ENCODE measurements at places on chromosomes 3 and 15.

- DNase-seq = no peak
Measured at GRCh38 chr3:108951820-108952501, 1.7 kb downstream of the GUCA1C start.

DNA sequence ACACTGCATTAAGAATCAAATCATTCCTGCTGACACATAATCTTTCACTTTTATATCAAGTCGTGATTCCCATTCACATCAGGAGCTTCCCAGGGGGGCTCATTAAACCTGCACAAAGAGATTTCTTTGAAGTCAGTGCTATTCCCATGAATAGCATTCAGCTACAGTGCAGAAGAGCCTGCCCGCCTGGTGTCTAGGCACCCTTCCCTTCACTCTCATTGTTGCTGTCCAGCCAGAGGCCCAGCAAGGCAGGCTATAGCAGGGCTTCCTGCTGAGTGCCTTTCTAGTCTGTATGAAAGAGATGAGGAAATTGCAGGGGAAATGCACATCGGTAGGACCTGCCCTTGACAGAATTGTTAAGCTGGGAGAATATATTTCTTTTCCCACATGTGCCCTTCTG is 4.5 kb upstream of the GJD2 start:
- DNase-seq = no peak

DNA sequence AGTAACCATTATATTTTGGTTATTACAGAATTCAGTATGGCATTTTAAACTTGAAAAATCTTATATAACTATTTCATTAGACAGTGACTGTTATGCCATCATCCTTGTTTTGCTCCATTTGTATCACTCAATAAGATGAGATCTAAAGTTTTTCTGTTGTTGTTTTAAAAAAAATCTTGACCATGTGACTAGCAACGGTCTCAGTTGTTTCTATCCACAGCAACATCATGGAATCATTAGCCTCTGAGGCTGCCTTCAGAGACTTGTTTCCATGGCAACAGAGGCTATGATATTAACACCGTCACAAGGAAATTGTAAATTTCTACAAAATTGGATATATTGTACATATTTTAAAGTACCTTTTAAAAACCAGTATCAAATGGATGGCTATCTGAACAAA is 129.8 kb downstream of the DLG1 start:
- no peak for DNase-seq

DNA sequence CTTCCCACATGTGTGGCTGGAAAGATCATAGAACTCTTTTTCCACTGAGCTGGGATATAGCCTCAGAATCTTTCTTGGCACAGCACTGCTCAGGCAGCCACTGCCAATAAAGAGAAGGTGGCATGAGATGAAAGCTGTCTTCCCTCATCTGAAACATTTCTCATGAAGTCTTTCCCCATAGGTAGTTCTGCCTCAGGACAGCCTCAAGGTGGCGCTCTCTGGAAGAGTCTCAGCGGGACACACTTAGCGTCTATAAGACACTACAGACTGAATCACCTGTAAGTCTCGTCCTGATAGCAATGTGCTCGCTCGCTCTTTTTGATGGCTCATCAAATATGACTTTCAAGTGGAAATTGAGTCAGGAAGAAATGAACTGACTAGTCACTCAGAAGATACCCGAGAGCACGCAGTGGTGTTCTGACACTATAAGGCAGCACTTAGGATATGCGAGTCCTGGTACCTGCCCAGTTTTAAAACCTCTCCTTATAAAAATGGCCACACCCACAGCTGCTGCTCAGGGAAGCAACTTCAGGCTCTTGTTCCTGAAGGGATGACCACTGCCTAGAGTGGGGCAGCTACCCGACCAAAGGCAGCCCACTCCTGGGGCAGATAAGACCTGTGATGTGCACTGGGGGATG is 269.5 kb downstream of the SUCLG2 start:
- DNase-seq = peak; percentile 11

DNA sequence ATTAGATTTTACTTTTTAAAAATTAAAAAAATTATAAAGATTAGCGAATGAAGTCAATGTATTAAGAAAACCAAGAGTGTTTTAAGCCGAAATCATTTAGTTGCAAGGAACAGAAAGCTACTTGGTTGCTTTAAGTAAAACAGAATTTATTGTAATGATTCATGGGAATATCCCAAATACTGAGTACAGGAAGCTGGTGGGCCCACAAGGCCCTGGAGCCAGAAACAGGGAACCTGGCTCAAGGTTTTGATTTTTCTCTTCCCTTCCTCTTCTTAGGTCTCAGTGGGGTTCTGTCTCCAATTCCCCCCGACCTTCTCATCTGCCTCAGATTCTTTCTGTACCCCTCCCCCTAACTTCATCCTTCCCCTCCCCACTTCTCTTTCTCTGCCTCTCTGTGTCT is 229.0 kb downstream of the TLE3 start:
- no peak for DNase-seq

DNA sequence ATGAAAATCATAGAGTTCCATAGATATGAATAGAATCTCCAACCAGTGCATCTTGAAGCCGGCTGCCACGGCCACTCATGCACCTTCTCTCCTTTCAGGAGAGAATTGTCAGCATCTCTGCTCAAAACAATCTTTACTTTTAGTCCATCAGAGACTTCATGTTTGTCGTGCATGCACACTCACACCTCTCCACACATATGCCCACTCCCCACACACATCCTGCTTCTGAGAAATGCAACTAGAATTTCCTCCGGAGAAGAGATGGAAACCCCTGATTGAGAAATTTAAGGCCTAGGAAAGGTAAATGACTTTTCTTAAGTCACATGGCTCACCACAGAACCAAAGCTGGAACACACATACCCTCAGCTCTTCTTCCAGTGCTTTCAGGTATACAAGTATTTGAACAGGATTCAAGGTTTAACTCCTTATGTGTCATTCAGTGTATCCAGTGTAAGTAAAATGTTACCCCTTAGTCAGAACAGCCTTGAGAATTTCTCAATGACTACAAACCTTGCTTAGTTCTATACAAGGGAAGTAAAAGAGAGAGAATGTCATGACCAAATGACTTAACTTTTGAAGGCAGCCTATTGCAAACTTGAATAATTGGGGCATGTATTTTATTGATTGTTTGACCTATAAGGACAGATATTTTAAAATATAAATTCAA is 69.1 kb upstream of the TSEN2 start:
- no peak for DNase-seq

DNA sequence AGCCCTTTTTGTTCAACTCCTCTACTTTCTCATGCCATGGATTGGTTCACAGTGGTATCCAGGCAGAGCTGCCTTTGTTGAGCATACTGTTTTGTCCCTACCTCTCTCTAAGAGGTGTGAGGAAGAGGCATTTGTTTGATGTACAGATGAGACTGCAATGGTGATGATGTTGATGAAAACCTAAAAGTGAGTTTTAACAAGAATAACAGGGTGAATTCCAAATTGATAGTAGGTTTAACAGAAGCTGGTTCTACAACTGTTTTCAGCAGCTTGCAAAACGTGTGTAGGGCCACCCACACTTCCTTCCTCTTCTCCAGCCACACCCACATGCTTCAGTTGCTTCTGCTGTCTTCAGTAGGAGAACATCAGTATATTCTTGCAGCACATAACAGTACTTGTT is 10.2 kb downstream of the SNRK start:
- DNase-seq = peak; percentile 35

DNA sequence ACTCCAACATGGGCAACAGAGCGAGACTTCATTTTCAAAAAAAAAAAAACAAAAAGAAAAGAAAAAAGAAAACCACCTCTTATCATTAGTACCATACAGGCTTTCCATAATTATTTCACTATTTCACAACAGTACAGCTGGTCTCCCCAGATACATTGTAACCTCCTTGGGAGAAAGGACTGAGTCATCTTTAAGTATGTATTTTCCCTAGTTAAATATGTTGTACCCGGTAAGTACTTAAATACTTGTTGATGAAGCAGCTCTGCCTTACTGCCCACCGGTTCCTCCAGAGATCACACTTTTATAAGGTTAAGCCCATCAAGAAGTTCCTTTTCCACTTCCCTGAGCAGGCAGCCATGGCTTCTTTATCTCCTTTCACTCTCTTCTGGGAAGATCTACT is 789.5 kb upstream of the CFAP20DC start:
- DNase-seq = no peak

DNA sequence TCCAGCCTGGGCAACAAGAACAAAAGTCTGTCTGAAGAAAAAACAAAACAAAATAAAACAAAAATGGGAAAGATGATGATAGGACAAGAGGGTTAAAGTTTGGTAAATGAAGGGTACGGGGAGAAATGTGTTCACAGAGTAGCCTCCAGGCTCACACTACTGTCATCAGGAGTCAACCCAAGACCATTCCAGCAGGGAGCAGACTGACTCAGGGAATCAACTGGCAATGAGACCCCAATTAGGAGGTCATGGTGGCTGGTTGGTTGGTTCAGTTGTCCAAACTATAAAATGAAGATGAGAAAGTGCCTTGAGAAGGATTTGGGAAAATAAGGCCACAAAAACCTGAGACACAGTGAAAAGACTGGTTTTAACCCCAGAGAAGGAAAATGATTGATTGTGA is 51.8 kb downstream of the KLHL6 start:
- no peak for DNase-seq

GRCh38 chr3:25907081-25907480 is 117.2 kb downstream of the OXSM start:
- DNase-seq = no peak

GRCh38 chr3:95350049-95350448 is 1287.2 kb downstream of the NSUN3 start:
- no peak for DNase-seq

DNA sequence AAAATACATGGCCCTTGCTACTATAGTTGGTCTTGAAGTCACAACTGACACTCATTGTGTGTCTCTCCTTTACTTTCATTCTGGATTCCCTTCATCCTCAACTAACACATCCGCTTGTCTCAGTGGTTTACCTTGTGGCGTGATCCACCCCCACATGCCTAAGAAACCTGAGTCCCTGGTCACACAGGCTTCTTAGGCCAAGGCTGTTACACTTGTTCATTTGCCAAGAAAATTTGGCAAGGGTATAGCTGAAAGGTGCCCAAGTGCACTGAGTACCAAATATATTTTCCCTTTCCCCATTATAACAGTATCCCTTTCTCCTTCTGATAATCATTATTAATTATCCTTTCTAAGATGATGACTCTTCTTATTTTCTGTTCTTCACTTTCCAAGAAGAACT is 207.6 kb upstream of the STAC start:
- DNase-seq = no peak

DNA sequence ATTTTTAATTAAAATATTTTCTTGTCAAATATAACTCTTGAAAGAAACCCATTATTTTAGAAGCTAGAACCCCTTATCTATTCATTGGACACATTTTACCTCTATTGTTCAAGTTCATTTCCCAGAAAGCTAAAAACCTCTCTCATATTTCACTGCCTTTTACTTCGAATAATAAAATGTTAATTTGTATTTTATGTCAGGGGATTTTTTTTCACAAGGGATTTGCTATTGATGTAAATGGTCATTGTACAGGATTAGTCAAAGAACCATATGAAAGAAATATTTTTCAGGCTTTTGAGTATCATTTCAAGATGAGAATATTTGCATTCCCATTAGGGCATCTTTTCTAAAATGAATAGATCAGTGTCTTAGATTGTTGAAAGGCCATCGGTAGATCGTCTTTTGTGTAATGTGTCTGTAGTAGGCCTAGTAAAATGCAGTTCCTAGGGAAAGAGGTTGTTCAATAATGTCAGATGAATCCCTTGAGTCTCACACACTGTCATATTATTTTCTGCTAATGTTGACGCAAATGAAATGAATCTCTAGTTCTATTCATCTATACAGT is 114.5 kb downstream of the ROBO1 start:
- no peak for DNase-seq

DNA sequence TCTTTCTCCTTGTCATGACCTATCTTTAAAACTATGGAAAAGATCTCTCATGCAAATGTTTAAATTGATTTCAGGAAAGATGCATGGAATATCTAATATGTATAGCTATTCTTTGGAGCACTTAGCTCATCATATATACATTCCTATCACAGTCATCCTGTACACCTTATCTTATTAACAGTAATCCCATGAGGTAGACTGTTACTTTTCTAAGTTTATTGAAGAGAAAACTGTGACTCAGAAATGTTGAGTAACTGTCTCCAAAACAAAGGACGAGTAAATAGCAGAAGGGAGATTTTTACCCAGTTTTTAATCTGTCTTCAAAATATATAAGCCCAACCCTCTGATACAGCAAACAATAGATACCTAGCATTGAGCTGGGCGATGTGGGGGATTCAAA is 308.3 kb downstream of the GAP43 start:
- DNase-seq = no peak

DNA sequence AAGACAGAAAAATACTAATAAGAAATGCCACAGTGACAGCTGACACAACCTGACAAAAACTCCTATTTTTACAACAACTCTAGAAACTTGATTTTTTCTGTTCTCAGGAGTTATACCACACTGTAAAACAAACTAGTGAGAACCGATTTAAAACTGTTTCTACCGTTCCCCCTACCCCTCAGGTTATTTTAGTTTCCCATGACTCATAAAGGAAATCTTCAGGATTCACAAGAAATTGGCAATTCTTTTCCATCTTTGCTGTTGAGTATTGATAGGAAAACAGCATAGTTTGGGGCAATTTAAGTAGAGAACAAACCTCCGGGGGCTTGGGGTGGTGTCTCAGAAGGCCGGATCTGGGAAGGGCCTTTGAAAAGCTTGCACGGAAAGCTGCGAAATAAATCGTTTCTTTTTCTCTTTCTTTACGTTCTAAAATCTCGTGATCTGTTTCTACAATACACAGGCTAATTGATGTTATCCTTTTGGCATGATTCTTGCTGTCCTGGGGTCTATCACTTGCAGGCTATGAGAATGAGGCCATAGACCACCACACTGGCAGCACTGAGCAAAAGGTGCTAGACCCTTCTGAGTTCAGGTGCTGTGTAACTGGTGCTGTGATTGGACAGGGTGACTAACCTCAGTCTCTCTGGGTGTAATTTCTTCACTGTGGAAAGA is 89.3 kb downstream of the LPP start:
- no peak for DNase-seq

DNA sequence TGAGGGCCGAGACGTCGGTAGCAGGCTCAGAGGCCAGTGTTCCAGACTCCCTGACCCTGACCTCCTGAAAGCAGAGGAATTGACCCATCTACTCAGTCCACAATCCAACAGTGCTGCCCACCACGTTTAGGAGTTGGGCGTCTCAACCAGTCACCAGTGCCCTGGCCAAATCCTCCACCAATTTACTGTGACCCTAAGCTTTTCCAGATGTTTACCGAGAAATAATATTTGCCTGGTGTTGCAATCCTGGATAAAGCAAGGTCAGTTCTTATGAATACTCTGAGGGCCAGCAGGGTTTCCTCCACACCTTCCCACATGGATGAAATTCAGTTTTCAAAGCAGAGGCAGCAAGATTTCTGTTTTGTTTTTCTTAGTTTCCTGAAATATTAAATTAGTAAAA is 7.5 kb upstream of the APOD start:
- no peak for DNase-seq

DNA sequence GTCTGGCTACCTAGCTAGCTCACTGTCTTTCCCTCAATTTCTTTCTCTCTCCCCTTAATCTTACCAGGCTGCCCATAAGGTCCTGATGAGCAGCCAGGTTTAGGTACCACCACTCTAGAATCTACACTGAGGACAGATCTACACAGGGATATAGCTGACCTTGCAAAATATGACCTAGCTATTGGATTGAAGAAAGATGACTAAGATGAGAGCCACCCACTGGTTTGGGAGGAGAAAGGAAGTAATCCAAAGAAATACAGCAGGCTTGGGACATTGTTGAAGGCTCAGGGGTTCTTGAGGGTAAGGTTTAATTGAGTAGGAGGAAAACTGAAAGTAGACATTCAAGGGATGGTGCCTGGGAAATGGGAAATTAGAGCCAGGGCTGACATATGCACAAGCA is 142.0 kb upstream of the TMC3 start:
- no peak for DNase-seq

- no peak for DNase-seq
Measured at GRCh38 chr3:18369551-18370185, 55.5 kb downstream of the SATB1 start.

Measured in T-helper 9 cell (primary cell).